ENCODE measurements at places on chromosomes 3 and 15. TPM values are rescaled to one million over a fixed set of nuclear protein-coding genes. Genes with fewer than 3 reads are reported as not detected.

CDHR4 gene
- not detected for polyA plus RNA-seq

STRIT1 gene
- not detected for polyA plus RNA-seq

A4GNT gene
- not detected for polyA plus RNA-seq

NGRN gene
- polyA plus RNA-seq, result 43.2 TPM

GP5 gene
- polyA plus RNA-seq, result not detected

DPP8 gene
- polyA plus RNA-seq, result 8.4 TPM

SAXO2 gene
- polyA plus RNA-seq, result 0.23 TPM

SNX33 gene
- 20.9 TPM for polyA plus RNA-seq

RASL12 gene
- 10.2 TPM for polyA plus RNA-seq

IL17RC gene
- 9.9 TPM for polyA plus RNA-seq

GOLGA8B gene
- 1.2 TPM for polyA plus RNA-seq

AMOTL2 gene
- polyA plus RNA-seq, result 13.8 TPM

GOLGA6L24 gene
- not detected for polyA plus RNA-seq

IMPG2 gene
- polyA plus RNA-seq, result 0.07 TPM

C3orf22 gene
- not detected for polyA plus RNA-seq

RFTN1 gene
- polyA plus RNA-seq, result 10.9 TPM

SLC38A3 gene
- polyA plus RNA-seq, result 0.07 TPM

ACP3 gene
- polyA plus RNA-seq, result 1.8 TPM
